ENCODE measurements at places on chromosomes 1 and 21. TPM values are rescaled to one million over a fixed set of nuclear protein-coding genes. Genes with fewer than 3 reads are reported as not detected.

DCDC2B gene
- not detected for total RNA-seq

- DNase-seq, result peak; percentile 78
These were observed at the start of gene NPR1 for GRCh38 chr1:153678519-153679336. Gene NPR1 (plus strand): TSS chr1:153678688. CDS start chr1:153679109, 421 bp downstream.

- DNase-seq, result no peak
These were observed 31.9 kb upstream of the IL19 start for GRCh38 chr1:206738370-206739366.

GRCh38 chr1:244963231-244963826 is 99.0 kb upstream of the HNRNPU start:
- DNase-seq, result no peak

VANGL2 gene
- total RNA-seq, result 0.02 TPM

DNA sequence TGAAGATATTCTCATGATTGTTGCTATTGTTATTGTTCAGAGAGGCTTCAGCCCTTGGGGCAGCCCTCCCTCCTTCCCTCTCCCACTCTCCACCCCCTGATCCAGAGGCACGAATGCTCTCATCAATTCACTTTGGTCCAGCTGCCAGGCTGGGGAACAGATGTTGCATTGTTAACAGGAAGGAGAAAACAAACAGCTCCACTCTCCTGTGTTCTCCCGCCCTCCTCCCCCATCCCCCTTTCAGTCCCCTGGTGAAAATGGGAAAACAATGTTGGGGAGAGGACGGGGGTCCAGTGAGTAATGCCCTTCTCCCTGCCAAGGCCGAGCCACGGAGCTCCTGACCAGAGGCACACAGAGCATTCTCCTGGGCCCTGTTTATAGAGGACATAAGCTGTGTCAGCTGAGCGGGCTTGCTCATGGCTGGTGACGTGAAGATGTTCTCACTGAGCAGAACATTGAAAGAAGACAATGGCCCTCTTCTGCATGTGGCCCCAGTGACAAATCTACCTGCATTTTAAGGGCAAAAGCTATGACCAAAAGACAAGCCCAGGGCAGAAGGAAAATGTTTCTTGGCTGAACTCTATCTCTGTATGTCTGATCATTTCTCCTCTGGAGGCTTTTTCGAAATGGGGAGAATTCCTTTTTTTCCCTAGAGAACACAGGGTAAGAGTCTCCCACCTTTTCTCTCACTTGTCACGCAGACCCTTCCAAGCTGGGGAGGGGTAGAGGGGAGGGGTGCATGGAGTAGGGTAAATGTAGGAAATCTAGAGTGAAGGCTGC is 111.7 kb downstream of the GLUL start:
- no peak for DNase-seq

Measured in activated CD4-positive, alpha-beta T cell treated with anti-CD3 and anti-CD28 coated beads, Interleukin-2, amount 10 ng/mL, durations not matched to agents 24 days and 14 days (primary cell).